ENCODE measurements at places on chromosomes 1 and 21.

DNA sequence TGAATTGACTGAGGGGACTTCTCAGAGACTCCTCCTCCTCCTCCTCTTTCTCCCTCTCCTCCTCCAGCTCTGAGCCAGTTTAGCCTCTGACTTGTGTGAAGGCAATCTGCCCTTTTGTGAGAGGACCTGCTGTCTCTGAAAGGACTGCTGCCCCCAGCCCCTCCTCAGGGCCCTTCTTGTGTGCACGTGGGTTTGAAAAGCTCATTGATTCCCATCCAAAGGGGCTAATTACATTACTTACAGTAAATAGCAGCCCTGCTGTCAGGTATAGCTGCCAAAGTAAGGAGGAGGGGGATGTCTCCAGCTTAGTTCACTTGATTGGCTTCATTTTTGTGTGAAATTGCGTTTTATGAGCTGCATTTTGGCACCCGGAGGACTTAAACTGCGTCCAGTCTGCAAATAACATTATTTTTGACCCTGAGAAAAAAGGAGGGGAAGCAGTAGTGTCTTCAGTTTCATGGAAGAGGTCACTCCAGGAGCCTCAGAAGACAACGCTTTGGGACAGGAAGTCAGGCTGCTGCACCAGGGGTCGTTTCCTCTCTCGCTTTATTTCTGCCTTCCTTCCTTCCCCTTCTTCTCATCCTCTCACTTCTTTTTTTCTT is 1.8 kb upstream of the LHX9 start:
- no peak for DNase-seq

DNA sequence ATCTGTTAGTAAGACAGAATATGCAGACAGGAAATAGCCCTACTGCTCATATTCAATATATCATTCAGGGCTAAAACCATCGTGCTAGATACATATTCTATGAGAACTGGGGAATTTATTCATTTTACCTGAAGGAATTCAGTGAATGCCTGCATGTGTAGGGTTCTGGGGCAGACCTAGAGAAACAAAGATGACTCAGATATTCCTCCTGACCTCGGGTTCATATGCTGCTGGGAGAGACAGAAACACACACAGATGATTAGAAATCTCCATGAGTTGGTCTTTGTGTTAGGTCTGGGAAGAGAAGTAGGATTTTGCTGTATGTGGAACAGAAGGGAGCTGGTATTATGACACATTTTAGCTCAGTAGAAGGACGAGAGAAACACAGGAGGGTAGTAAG is 176.5 kb upstream of the ST6GALNAC5 start:
- DNase-seq: no peak

- no peak for DNase-seq
Observed at GRCh38 chr21:44834951-44835646, 17.2 kb upstream of the SUMO3 start.

DNA sequence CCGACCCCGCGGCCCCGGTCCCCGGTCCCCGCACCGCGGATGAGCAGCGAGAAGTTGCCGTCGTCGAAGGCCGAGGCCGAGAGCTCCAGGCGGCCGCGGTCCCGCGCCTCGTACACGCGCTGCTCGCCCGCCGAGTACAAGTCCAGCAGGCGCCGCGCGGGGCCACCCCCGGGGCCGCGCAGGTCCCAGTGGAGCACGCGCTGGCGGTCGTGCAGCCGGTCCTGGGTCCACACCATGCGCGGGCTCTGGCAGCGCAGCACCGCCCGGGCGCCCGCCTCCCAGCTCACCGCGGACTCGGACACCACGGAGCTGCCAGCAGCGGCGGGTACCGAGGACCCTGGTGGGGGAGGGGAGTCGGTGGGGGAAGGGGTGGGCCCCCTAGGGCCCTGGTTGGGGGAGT is 2.9 kb downstream of the MXRA8 start:
- DNase-seq: no peak

GRCh38 chr1:98030483-98030882 is 109.6 kb upstream of the DPYD start:
- no peak for DNase-seq

DNA sequence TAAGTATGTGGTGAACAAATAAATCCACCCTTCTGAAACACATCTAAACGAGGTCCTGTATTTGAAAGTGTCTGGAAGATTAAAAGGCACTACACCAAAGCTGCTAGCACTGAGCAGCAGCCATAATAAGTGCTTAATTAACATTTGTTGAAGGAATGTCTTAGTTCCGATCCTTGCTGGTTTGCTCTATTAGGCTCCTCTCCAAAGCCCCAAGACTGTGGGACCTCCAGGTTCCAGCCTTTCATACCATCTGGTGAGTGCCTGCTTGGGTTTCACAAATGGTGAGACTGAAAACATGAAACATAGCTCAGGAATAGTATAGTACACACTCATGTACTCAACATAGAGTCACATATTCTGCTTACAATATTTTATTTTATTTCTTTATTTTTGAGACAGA is 640 bp upstream of the CYP2J2 start:
- DNase-seq: no peak

Data from activated CD8-positive, alpha-beta memory T cell treated with anti-CD3 and anti-CD28 coated beads for 1 hour (primary cell).